ENCODE measurements at places on chromosomes 4 and X. TPM values are rescaled to one million over a fixed set of nuclear protein-coding genes. Genes with fewer than 3 reads are reported as not detected.

DNA sequence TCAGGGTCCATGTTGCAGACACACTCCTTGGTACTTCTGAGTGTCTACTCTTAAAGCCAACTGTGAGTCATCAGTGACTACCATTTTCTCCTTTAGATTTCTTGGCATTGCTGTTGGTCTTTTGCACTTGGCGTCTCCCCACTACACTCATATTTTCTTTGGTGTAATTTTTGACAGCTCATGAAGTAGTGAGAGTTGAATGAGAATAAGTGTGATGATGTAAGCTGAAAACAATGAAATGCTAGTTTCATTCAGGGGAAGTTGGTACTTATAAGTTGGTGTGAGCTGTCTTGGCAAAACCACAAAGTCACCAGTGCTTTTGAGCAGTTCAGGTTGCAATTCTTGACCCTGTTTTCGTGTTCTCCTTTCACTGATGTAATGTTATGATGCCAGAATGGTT is 142.9 kb upstream of the ARX start:
- DNase-seq = peak; percentile 55

Gene CORIN
- 0.20 TPM for total RNA-seq

- no peak for DNase-seq
Observed at GRCh38 chr4:24570574-24571236, 13.6 kb downstream of the DHX15 start.

GRCh38 chr4:36313703-36314102 is 32.3 kb downstream of the DTHD1 start:
- no peak for DNase-seq

GRCh38 chrX:28398342-28398741 is 188.9 kb upstream of the IL1RAPL1 start:
- DNase-seq = no peak

Gene RASL11B
- total RNA-seq = 5.1 TPM

DNA sequence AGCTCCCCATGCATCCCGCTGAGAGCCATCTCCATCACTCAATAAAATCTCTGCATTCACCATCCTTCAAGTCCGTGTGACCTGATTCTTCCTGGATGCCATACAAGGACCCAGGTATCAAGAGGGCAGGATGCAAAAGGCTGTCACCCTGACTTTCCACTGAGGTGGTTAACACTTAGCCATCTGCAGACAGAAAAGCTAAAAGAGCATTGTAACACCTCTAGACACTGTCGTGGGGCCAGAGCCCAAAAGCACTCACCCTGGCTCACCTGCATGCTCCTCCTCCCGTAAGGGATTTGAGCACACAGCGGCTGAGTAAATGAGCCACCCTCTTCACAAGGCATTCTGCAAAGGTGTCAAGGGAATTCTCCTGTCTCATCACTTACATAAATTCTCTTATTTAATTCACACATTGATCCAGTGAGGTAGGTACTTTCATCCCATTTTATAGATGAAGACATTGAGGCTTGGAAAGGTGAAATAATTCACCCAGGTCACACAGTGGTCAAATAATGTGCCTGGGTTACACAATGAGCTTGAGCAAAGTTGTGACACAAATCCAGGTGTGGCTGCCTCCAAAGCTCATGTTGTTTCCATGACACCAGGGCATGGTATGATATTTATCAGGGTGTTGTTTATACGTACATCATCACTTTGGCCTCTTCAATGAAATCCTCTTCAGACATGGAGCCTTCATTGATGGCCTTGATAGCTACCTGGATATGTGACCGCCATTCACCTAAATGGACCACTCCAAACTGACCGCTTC is 48.0 kb downstream of the TXK start:
- DNase-seq = no peak

Gene BEND2
- total RNA-seq = not detected

GRCh38 chr4:66340286-66340893 is 670.1 kb upstream of the EPHA5 start:
- no peak for DNase-seq

DNA sequence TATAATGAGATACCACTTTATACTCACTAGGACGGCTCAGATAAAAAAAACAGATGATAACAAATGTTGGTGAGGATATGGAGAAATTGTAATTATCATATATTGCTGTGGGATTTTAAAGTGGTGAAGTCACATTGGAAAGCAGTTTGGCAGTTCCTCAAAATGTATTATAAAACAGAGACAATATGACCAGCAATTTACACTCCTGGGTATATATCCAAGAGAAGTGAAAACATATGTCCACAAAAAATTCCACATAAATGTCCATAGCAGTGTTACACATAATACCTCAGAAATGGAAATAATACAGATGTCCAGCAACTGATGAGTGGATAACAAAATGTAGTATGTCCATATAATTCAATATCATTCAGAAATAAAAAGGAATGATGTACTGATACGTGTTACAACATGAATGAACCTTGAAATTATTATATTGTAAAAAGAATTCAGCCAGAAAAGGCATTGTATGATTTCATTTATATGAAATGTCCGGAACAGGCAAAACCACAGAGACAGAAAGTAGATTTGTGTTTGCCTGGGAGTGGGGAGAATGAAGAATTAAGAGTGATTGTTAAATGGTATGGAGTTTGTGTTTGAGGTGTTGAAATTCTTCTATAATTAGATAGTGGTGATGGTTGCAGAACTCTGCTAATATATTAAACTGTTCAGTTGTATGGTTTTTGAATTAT is 220.9 kb downstream of the SLC7A11 start:
- DNase-seq = no peak

GRCh38 chr4:184348311-184349233 is 125.8 kb downstream of the IRF2 start:
- no peak for DNase-seq

DNA sequence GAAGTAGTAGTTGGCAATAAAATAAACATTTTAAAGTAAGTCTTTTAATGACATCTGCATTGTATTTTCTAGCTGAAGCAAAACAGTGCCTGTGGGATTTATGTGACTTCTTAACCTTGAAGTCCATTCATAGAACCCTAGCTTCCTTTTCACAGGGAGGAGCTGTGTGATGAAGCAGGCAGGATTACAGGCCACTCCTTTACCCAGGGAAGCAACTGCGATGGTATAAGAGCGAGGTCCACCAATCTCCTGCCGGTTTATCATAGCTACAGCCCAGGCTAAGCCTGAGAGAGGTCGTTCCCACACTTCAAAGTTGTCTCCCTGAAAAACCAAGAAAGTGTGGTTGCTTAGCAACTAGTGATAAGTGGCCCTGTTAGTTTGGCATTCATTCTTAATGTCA is 7.0 kb downstream of the RPL36A start:
- peak; percentile 6 for DNase-seq

- DNase-seq = no peak
Observed at GRCh38 chrX:150326541-150327247, 36.4 kb upstream of the MAMLD1 start.

- no peak for DNase-seq
Observed at GRCh38 chrX:131397891-131398290, 108.8 kb upstream of the IGSF1 start.

DNA sequence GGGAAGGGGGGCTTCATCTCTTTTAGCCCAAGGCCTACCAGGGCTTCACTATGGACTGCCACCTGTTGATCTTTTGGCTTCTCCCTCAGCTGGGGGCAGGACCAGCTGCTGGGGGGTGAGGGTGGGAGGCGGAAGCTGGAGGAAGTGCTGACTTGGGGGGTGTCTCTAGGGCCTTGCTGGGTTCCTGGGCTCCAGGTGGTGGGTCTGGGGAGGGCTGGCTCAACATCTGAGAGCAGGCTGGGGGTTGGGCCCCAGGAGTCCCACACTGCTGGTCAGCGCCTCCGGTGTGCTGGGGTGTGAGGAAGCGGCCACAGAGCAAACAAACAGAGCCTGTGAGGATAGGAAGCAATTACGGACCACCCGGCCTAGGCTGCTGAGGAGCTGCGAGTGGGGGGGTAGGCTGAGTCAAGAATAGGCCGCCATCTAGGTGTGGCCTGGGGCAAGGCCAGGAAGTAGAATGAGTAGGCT is 85.7 kb downstream of the EFNB1 start:
- no peak for DNase-seq

DNA sequence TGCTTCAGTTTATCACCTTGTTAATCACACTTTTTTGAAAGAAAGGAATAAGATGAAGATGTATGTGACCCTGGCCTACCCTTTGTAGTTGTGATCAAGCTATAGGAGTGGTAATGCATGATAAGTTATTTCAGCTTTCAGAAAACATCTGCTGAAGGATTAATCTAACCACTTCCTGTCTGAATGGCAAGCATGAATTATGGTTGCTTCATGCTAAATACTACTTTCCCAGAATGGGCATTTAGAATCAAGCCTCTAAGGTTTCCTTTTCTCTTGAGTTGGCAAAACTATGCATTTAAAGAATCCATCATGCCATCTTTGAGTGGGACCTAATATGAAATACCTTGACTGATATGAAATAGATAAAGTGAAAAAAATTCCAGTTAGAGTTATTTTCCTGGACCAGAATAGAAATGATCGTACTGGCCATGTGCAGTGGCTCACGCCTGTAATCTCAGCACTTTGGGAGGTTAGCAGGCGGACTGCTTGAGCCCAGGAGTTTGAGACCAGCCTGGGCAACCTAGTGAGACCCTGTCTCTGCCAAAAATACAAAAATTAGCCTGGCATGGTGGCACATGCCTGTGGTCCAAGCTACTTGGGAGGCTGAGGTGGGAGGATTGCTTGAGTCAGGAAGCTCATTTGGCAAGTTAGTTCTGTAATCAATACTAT is 59.1 kb downstream of the ANXA3 start:
- DNase-seq = peak; percentile 60

Gene PRRG1
- 33.7 TPM for total RNA-seq

DNA sequence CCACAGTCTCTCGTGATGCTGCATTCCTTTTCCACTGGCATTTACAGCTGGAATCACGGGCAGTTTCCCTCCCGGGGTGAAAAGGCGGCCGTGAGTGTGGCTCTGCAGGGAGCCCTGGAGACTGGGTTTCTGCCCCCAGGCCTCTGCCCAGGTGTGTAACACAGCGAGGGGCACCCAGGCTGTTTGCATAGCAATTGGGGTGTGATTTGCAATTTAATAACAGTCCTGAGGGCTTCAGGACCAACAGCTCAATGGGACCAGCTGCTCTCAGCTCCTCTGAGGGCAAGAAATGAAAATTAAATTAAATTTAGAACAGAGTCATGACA is 99.0 kb upstream of the SHOX start:
- DNase-seq = no peak

GRCh38 chrX:67044866-67045265 is 406.0 kb upstream of the EDA2R start:
- no peak for DNase-seq

DNA sequence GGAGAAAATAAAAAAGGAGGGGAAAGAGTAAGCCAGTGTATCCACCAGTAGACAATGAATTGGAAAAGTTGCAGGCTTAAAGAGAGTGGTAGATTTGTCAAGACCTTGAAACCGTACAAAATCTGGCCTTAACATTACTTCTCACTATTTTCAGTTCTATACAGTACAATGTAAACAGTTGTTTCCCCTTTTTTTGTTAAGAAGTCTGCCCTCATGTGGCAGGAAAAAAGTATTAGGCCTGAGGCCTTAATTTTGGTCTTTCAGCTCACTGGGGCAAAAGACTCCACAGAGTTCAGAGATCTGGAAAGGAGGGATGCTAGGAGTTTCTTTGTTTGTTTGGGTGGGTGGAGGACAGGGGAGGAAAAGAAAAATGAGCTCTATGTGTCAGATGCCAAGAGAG is 92.8 kb upstream of the CCDC160 start:
- DNase-seq = no peak

DNA sequence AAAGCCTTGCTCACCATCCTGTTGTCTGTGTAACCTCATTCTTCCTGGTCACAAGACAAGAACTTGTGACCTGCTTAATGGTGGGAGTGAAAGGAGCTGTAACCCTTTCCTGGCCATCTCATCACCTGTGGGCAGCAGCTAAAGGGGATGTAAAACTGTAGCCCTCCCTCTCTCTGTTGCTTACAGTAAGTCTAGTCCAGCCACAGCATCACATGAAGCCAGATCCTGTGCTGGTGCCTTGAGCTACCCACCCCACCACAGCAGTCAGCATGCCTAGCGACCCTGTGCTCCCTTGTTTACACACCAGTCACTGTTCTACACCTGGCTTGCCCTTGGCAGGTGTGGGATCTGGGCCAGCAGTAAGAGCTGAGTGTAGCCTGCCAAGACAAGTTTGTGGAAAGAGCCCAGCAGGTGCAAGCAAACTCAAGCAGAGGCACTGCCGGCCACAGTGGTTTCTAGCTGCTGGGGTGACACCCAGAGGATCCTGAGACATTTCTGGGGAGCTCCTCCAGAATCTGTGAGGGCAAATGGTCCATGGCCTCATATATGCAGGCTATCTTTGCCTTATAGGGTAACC is 41.0 kb downstream of the UGT2B28 start:
- DNase-seq = no peak

Gene ZCCHC18
- 2.1 TPM for total RNA-seq

DNA sequence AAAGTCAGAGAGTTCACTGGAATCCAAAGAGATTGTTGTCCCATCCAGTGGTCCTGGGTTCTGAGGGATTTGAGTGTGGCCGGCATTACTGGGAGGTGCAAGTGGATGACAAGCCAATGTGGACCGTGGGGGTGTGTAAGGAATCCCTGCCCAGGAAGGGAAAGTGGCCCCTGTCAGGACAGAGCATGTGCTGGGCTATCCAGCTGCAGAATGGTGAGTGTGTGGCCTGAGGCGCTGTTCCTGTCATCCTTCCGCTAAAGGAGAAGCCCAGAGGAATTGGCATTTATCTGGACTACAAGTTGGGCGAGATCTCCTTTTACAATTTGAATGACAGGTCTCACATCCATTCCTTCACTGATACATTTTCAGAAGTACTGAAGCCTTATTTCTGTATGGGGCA is 20.4 kb upstream of the TRIM60 start:
- DNase-seq = no peak

DNA sequence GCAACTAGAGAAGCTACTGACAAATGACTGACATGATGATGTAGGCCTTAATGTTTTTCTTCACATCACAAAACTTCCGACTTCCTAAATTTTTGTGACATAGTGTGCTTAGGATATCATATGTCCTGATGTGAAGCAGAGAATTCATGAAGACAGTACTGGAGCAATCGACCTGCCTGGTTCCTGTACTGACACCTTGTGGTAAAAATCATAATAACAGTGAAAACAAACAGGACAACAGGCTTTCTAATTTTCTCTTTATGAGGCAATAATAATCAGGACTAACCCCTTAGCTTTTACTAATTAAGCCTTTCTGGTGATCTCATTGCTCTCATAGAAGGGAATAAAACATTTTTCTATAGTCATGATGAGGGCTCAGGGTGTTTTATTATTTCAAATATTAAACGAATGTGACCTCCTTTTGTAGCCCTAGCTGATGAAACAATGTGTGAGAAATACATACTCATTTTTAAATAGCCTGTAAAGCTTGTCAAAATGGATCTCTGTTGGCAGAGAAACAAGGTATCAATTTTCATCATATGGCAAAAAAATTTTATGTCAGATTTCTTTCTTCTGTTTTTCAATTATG is 158.4 kb downstream of the TENT5D start:
- DNase-seq = no peak

Gene CYSLTR1
- total RNA-seq = not detected

DNA sequence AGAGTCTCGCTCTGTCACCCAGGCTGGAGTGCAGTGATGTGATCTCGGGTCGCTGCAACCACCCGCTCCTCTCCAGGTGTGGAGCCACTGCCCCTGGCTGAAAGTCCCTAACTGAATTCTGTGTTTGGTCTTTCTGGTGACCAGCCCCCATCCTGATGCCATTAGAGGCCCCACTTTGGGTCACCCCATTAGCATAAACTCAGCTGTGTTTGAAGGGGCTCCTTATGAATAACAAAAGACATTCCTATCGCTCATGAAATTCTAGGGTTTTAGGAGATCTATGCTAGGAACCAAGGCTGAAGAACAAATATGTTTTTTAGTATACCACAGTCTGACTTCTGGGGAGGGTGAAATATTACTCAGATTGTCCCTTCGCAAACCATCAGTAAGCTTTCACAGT is 652.9 kb downstream of the ADGRL3 start:
- DNase-seq = no peak

- DNase-seq = peak; percentile 83
Observed at GRCh38 chr4:168480931-168481611, 779 bp upstream of the DDX60L start.

All from astrocyte (in vitro differentiated cells and primary cell).